SW480 (cell line): ENCODE measurements at places on chromosomes 7 and 10.
A peak's percentile ranks its signal among the peaks of the same experiment; 100 is the strongest.

- no peak for DNase-seq
These were observed at the start of gene PHKG1 for GRCh38 chr7:56092789-56093531. TSS of gene PHKG1 (minus strand) at chr7:56092952. CDS start at chr7:56088941, 4,011 bp downstream.

- peak; percentile 82 for DNase-seq
These were observed 77.9 kb downstream of the KIAA1549 start for GRCh38 chr7:138903186-138903820.

DNA sequence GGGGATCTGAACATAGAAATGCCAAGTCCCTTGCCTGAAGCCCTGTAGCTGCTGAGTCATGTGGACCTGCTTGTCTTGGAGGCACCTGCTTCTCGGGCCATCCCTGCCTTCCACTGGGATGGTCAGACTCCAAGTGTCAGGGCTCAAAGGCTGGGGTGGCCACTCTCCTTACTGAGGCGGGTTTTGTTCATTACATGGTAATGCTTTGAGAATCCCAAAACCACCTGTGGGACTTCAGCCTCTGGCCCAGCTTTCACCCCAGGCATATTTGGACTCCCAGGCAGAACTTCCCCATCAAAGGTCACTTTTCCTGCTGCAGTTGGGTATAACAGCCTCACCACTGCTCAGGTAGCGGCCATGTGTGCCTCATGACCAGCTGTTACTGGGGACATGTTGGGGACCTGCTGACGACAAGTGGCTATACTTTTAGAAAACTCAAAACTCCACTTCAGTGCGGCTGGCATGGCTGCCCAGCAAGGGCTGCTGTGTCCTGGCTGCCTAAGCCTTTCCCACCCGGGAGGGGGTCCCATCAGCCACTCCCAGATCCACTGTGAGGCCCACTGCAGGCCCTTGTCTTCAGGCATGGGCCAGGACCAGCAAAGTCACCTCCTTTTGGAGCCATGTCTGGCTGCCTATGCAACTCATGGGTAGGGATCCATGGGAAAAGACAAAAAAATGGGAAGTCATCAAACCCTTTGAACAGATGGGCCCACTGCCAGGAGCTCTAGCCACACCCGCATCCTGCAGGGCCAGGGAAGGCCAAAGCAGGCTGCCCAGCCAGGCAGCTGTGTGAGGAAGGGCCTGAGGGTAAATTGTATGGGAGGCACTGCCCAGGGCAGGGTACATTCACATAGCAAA is 96.7 kb downstream of the ARHGAP22 start:
- DNase-seq = no peak

DNA sequence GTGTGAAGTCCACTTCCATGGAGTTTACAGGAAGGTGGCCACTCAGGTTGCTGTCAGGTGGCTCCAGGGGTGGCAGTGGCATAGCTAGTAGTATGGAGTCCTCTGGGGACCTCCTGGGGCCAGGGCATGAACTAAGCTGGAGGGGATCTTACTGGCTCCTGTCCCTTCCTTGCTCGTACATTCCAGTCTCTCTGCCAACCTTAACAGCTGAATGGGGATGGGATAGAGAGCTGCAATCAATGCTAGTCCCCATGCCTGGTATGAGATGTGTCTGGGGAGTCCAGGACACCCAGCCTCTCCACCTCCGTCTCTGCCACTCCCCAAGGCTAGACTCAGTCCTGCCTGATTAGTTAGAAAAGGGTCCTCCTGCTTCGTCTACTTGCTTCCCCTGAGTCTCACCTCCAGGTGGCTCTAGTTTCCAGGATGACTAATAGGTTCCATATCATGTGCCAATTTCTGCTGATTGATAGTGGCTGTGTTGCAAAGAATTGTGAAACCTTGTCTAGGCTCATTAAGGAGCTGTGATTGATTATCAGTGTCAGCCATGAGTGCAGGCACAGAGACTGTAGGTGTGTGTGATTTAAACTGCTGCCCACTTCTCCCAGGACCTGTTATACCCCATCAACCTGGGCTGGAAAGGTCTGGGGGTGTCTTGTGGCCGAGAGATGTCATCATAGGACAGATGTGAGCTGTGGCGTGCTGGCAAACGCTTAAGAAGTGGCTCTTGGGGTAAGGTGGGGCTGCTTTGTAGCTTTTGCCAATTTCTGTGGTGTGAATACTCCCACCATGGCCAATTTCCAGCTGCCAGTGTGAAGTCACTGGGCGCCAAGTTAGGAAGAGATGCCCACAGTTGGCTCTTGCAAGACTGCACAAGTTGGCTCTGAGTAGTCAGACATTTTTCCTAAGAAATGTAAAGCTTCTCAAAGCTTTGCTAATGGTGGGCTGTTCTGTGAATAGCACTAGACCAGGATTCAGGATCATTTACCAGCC is 59.8 kb downstream of the COL13A1 start:
- peak; percentile 63 for DNase-seq

GRCh38 chr10:129730272-129730992 is 233.6 kb downstream of the EBF3 start:
- DNase-seq = no peak
